ENCODE measurements at places on chromosomes 3 and 15.

DNA sequence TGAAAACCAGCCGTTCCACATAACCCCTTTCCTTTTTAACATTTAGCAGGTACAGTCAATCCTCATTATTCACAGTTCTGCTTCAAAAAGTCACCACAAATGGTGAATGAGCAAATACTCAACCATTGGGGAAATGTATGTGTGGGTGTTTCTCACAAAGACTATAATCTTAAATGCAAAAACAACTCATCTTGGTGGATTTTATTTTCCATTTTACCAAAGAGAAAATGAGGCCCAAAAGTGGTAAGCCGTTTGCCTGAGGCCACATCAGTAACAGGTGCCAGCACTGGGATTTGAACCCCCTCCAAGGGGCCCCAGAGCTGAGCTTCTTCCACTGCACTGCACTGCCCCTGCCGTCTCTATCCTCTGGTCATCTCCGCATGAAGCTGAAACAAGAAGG lies 208.8 kb downstream of the OSBPL10 start:
- DNase-seq, result no peak

DNA sequence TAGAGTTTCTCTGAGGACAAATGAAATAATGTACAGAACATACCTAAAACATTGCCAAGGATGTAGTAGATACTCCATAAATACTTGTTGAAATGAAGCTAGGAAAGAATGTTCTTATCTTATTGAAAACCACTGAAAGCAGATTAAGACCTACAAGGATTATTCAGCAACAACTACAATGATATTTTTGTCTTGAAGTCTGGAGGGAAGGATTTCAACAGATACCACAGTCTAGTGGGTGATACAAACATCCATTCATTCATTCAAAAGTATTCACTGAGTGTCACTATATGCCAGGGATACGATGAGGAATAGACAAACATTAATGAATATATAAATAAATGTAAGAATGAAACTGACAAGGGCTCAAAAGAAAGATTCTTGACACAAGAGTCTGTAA lies 74.7 kb upstream of the THBS1 start:
- DNase-seq, result no peak

DNA sequence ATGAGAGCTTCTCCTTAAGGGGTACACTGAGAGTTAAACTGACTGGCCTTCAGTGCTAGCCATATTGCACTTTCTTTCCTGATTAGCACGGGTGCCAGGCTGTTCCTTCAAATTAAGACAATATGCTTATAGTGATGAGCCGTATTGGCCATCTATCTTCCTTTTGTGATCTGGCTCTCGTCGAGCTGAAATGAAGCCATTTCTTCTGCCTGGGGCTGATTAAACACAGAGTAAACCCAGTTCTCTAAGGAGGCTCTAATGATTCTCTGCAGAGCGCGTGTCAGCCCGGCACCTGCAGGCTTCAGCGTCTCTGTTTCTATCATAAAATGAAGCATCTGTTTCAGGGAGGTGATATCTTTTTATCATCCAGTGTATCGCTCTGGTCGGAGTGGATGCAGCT lies 107.5 kb upstream of the NR2F2 start:
- DNase-seq, result no peak

GRCh38 chr3:129992781-129993180 lies 18.3 kb downstream of the TRH start:
- no peak for DNase-seq

- DNase-seq, result no peak
These were observed 310.2 kb downstream of the TBC1D5 start for GRCh38 chr3:17432236-17432635.

DNA sequence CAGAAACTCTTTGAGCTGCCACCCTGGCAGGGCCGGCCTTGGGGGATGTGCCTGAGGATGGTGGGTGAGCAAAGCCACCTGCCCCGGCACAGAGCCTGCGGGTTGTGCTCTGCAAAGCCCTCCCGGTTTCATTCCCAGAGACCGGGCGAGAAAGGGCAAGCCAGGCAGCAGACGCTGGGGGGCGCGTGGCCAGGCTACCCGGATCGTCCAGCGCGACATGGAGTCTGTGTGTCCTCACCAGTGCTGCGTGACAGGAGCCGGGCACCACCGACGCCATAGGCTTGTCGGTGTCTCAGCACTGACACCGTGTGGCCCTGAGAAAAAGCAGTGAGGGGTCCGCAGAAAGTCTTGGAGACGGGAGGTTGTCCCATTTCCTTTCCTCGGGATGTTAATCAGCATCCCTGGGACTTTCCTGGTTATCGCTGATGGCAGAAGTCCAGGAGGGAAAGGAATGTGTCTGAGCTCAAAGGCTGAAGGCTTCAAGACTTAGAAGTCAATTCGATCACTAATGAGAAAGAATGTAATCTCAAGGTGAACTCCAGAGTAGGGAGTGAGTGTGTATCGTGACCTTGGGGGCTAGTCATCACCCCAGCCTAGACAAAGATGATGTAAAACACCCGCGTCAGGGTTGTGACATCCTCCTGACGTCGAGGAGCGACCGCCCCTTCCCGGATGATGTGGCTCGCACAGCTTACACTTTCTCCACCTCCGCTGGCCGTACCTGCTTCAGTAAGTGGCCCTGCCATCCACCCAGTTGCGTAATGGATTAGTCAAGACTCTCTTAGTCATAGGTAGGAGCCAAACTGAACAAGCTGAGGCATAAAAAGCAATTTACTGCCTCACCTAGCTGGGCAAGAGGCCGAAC lies 36.3 kb upstream of the PLA2G4E start:
- peak; percentile 75 for DNase-seq

DNA sequence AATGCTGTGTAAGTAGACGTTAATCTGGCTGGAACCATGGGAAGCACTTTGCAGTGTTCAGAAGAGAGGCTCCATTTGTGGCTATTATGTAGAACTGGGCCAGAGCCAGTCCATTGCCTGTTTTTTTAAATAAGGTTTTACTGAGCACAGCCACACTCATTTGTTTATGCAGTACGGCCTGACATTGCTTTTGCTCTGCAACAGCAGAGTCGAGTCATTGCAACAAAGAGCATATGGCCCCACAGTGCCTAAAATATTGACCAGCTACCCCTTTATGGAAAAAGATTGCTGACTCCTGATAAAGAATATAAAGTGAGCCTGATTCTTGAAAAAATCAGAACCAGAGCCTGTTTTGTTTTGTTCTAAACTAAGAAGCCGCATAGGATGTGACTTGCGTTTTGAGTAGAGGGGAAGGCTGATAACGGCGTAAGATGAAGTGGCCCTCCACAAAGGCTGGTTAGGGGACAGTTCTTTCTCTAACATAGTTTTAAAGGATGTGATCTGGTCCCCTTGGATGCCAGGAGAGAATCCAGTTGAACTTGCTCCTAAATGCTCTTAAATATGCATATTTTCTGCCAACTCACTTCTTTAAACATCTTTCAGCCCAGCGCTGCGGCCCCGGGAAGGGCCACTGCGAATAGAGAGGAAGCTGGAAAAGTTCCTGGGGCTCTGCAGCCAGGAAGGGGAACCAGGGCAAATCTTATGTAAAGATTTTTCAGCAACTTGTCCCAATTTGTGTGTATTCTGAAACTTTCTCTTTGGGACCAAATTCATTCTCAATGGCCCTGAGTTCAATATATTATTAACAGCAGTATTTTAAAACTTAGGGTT lies 64.5 kb downstream of the GLDN start:
- DNase-seq, result no peak

DNA sequence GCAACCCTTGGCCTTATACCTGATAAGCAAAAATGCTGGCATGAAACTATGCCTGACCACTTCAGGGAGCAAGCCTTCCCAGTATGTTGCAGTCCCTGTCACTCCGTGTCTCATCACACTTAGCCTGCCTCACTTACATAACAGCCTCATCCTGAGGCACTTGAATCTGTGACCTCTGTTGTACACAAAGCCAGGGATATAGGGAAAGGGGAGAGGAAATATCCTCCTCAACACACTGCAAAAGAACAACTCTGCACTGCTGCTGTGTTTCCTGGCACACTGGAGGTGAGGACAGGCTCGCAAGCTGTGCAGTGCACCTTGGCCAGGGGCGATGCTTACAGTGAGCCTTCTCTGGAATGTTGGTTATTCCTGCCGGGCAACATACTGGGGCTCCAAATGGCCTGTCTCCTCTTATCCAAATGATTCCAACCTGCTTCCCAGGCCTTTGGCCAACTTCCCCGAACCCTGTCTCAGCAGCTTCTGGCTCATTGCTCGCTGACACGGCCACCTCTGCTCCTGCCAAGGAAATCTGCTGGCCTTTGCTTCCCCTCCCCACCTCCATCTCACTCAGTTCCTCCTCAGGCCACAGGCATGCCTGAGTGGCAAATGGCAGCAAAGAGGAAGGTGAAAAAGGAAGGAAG lies 109.2 kb downstream of the CD47 start:
- DNase-seq, result no peak

GRCh38 chr15:54772663-54773062 lies 424.1 kb downstream of the RSL24D1 start:
- no peak for DNase-seq

DNA sequence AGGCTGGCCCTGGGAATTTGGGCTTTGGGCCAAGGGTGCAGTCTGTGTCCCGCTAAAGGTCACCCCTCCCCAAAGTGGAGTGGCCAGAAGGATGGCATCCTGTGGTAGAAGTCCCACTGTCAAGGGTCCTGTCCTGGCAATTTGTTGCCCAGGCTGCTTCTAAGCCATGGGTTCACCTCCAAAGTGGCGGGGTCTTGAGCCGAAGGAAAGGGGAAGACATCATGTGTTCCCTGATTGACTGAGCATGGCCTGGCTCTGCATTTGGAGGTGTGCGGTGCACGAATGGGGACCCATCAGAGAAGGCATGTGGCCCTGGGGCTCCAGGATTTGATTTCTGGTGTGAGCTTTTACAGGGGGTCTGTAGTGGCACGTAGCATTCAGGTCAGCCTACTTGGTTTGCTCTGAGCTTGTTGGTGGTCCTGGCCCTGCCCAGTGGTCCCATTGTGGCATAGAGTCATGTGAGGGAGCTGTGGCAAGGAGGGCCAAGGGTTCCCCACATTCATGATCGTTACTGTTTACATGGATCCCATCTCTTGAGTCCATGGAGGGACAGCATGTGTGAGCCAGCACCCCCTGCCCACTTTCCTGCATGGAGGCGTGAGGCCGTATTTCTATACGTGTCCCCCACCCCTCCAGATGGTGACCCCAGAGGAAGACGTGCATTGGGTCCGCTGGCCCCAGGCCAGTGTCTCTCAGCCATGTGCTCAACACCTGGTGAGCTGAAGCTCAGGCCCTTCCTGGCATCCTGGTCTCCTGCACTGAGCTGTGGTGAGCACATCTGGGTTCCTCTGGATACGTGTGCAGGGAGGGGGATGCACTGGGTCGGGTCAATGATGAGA lies 225.1 kb downstream of the SNRPN start:
- DNase-seq, result no peak

GRCh38 chr3:194139071-194139813 lies 3.3 kb downstream of the HES1 start:
- no peak for DNase-seq

GRCh38 chr15:78912316-78912715 lies 32.5 kb downstream of the CTSH start:
- DNase-seq, result no peak

- no peak for DNase-seq
These were observed 27.6 kb upstream of the CXCR6 start for GRCh38 chr3:45915518-45916231.

DNA sequence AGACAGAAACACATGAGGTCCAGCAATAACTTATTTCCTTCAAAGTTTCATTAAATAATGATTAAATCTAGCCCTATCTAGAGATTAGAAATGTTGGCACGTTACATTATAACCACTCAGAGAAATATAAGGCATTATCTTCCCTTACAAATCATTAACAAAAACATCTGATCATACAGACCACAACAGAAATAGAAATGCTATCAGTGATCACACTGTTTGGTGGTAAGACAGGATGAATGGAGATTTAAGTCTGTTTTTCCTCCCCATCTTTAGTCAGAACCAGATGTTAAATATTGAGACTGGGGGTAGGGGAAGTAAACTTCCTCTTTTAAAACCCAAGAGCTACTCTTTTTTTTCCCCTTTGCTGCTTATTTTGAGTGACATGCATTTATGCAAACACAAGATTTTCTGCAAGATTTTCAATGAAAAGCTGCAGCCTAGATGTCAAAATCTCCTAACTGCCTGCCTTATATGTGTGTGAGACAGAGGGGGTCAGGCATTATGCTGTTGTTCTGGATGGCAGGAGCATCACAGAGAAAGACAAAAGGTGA lies 70.4 kb downstream of the CBLB start:
- DNase-seq, result no peak

- DNase-seq, result no peak
These were observed 490.1 kb upstream of the ZNF385D start for GRCh38 chr3:22241110-22241509.

DNA sequence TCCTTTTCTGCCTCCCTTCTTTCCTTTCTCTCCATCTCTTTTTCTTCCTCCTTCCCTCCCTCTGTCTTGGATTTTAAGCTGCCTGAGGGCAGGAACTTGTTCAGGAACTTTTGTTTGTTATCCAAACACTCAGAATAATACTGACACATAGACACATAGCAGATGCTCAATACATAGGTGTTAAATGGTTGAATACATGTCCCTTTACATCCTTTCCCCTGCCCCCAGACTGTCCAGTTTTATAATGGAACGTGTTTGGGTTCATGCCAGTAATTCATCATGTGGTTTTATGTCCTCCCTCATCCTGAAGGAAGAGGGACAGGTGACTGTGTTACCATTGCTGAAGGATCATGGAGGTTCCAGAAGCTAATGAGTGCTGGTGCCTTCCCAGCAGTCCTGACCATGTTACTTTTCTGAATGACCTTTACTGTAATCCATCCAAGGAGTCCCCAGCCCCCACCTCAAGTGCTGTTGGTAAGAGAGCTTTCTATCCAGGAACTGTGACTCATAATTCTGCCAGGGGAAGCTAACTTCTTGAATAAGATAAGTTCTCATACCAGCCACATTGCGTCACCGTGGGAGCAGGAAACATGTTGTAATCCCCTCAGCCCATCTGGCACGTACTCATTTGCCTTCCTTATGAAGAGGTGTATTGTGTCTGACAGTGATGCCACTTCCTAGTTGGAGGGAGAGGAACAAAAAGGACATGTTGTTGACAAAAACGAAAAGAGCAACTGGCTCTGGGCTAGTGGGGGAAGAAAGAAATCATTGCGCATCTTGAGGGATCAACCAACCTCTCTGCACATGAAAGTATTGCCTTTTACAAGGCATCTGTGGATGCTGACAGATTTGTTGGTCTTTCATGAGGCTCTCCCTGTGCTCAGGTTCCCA lies 52.4 kb downstream of the IL1RAP start:
- DNase-seq, result no peak

DNA sequence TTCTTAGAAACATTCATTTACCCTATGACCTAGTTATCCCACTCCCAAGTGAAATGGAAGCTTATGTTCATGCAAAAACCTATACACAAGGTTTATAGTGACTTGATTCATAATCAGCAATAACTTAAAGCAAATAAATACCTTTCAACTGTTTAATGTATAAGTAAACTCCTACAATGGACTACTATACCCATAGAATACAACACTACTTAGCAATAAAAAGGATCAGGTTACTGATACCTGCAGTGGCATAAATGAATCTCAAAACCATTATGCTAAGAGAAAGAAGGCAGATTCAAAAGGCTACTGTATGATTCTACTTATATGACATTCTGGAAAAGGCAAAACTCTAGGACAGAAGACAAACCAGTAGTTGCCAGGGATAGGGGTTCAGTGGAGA lies 8.3 kb upstream of the POLR2M start:
- DNase-seq, result no peak
